ENCODE measurements at places on chromosomes 16 and 17.

- no peak for DNase-seq
These were observed 7.5 kb upstream of the NOS2 start for GRCh38 chr17:27807567-27808470.

DNA sequence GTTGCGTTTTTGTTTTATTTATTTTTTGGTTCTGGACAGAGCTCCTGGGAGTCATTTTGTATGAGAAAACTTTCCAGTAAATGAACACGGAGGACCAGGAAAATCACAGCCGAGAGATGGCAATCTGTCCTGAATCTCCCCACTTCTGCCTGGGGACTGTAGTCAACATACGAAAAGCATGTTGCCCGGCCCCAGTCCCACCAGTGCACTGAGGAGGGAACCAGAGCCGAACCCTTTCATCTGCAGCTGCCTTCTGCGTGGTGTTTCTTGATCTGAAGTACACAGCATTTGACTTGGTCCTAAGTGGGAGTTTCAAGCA lies 18.9 kb downstream of the SNX11 start:
- DNase-seq = no peak

DNA sequence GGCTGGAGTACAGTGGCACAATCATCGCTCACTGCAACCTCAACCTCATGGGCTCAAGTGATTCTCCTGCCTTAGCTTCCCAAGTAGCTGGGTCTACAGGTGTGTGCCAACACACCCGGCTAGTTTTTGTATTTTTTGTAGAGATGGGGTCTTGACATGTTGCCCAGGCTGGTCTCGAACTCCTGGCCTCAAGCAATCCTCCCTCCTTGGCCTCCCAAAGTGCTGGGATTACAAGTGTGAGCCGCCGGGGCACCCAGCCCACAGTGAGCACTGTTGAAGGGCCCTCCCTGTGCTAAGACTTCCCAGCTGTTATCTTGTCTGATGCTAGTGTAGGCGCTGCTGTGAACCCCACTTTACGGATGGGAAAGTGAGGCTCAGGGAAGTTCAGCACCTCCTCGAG lies 8.0 kb downstream of the CASKIN1 start:
- no peak for DNase-seq

- peak; percentile 58 for DNase-seq
These were observed 114.5 kb upstream of the CHMP6 start for GRCh38 chr17:80876950-80877728.

DNA sequence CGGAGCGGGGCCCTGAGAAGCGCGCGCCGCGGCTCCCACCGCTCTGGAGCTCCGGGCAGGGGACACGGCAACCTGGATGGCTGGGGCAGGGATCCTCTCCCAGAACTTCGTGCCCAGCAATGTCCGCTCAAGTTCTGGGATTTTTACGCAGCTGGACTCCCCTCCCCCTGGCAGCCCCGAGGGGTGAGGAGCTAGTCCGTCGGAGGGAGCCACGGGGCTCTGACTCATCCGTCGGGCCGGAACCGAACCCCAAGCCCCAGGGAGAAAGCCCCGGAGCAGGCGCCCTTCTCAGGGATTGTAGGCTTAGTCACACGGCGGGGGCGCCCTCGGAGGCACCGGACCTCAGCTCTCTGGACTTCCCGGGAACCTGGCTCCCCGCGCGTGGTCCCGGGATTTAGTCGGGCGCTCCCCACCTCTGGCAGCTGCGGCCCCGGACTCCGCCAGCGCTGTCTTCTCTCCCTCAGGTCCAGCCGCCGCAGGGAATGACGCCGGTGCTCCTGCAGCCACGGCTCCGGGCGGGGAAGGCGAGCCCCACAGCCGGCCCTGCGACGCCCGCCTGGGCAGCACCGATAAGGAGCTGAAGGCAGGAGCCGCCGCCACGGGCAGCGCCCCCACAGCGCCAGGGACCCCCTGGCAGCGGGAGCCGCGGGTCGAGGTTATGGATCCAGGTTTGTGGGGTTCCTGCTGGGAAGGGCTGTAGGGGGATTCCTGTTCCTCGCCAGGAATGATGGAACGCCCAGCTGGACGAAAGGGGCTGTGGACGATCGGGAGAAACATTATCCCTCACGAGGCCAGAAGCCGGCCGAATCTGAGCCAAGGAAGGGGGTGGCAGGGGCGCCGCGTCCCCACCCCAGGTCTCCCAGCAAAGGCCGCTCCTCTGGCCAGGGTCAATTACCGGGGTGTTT lies 830 bp downstream of the SPHK1 start:
- peak; percentile 13 for DNase-seq

GRCh38 chr17:37446027-37446426 lies 39.3 kb downstream of the TADA2A start:
- no peak for DNase-seq

DNA sequence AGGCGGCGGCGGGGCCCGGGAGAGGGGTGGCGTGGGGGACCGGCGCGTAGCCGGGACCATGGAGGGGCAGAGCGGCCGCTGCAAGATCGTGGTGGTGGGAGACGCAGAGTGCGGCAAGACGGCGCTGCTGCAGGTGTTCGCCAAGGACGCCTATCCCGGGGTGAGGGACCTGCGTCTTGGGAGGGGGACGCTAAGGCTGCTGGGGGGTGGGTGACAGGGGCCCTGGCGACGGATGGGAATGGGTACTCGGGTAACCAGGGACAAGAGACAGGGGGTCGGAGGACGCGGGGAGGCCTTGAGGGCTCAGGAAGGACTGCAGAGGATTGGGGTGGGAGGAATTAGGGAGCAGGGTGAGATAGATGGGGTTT lies 243 bp downstream of the RND2 start:
- no peak for DNase-seq

GRCh38 chr16:56787167-56787566 lies 57.2 kb downstream of the NUP93 start:
- DNase-seq = no peak

DNA sequence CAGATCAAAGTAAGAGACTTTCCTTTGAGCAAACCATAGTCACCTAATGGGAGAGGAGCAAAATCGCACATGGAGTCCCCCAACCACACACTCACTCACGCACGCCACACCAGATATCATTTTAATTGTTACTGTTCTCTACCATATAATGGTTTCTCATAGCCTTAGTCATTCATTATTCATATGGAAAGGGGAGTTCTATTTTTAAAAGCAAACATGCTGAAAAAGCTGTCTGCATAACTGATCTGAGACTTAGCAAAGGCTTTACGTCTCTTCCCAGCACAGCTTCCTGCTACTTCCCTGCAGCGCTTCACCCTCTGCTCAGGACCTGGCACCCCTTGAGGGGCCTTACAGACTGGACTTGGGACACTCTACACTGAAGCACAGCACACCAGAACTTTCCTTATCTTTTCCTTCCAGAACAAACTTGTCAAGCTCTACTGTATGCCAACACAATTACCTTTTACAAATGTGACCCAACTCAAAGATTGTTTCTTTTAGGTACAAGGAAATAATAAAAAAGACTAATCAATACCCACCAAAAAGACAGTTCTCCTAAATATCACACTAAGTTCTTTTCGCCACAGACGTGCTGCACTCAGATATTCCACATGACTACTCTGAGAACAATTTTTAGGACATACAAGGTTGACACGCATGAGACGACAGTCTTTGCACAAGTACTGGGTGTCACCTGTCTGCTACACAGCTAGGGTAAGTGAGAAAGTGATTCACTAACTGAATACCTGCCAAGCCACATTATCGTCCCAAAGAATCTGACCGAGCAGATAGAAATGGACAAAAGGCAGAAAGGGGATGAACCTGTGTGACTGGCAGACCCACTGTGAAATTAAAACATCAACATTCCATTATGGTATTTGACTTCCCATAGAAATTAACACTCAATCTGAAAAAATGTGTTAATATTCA lies 21.5 kb downstream of the SRP68 start:
- DNase-seq = no peak

DNA sequence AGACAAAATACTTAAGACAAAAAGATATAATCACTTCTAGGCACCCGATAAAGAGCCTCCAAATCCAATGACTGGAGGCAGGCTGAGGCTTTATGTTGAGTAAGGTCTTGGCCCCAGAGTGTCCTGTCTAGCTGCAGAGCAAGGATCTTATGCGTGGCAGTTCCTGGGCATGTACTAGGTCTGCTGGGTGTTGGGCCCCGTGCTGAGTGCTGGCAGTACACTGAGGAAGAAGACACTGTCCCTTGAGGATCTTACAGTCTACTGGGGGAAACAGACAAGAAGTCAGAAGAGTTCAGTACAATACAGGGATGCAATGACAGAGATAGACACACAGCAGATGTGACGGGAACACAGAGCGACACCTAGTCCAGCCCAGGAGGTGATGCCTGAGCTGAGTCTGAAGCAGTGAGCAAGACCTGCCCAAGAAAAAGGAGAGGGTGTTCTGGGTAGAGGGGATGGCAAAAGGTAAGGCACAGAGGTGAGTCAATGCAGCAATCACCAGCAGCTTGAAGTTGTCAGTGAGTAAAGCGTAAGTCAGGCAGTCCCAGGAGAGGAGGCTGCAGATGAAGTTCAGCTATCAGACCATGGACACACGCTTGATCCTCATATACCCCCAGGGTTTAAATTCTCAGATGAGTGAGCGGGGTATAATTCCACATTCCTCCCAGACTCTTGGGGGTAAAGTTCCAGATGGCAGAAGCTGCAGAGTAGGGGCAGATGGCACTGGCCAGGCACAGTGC lies 18.1 kb downstream of the MAP3K14 start:
- DNase-seq = no peak
